Neural progenitor cell (in vitro differentiated cells): ENCODE measurements at places on chromosomes 6 and 20.

DNA sequence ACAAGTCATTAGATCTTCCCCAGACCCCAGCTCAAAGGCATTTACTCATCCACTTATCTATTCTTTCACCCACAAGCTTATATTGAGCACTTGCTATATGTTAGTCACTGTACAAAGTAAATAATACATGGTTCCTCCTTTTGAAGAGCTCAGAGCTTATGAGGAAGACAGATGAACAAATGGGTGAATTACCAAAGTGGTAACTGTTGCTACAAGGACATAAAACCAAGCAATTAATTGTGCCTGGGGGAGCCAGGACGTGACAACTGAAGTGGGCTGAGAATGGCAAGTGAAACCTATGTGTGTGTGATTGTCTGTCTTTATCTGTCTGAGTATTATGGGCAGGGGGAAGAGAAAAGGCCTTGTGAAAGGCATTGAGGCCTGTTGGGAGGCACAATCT lies 45.6 kb upstream of the AKIRIN2 start:
- DNase-seq, result no peak

DNA sequence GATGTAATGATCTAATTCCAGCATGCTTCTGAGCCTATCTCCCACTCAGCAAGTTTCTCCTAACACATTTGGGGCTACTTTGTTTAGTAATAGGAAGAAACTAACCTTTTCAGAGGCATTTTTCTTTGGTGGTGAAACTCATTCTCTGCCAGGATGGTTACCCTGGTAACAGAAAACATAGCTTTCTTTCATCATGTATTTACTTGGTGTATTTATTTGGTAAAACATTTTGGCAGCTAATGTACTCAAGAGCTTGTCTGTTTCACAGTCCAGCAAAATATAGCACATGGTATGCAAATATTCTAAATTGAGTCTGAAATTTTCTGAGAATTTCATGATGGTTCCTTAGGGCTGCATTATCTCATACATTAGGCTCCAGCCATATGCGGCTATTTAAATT lies 100.0 kb downstream of the SLC35B3 start:
- no peak for DNase-seq

DNA sequence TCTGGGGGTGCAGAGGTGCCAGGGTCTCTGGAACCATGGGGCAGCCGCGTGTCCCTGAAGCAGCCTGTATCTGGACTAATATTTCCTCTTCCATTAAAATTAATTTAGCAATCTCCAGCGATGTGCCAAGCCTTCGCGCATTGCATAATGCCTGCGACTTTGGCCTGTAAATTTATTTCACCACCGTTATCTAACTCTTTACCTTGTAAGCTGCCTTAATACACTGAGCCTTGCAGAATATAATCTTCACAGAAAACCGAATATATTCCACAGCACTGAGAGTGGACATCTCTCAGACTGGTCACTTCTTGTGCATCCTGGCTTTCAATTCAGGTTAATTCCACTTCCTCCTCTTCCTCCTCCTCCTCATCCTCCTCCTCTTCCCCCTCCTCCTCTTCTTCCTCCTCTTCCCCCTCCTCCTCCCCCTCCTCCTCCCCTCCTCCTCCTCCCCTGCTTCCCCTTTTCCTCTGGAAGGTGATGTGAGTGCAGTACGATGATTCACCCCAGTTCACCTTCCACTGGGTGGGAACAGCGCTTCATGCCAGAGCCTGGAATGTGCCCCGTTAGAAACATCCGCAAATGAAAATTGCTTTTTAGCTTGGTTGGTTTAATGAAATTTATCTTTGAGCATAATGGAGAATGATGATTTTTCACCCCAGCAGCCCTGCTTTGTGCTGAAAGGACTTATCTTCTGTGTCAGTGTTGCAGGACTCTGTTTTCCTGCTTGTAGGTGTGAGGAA lies 101.4 kb downstream of the CDH4 start:
- no peak for DNase-seq

DNA sequence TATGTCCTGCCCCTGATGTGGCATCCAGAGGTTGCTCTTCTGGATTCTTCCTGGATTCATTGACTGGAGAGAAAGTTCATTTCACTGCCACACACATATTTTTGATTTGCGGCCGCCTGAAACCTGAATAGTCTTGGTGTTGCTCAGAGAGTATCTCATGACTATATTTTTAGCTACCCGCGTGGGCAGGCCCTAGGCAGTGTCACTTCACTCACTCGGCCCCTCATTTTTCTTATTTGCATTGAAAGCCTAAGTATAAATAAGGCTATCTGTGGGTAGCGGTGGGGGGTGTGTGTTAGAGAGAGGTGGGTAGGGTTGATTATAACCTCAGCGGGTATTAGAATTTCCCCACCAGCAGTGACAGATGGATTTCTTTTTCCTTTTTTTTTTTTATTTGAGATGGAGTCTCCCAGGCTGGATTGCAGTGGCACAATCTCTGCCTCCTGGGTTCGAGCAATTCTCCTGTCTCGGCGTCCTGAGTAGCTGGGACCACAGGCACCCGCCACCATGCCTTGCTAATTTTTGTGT lies 113.5 kb downstream of the JARID2 start:
- DNase-seq, result no peak

GRCh38 chr6:31386977-31387376 lies 16.4 kb upstream of the MICA start:
- DNase-seq, result peak; percentile 44

DNA sequence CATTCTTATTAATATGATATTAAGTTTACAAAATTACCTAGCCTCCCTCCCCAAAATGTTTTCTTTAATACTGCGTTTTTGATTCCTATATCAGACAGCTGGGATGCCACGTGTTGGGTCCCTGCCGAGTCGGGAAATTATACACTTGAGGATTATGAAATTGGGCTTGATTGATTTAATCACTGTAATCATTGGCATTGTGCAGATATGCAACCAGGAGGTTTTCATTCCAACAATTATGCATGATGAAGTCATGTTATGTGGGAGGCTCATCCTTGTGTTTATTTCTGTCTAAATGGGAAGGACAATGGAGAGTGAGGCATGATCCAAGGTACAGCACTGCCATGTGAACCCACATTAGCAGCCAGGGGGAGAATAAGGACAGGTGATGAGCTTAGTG lies 30.6 kb upstream of the RIPOR2 start:
- DNase-seq, result no peak

GRCh38 chr6:56913285-56914074 lies 41.4 kb upstream of the BEND6 start:
- DNase-seq, result no peak

DNA sequence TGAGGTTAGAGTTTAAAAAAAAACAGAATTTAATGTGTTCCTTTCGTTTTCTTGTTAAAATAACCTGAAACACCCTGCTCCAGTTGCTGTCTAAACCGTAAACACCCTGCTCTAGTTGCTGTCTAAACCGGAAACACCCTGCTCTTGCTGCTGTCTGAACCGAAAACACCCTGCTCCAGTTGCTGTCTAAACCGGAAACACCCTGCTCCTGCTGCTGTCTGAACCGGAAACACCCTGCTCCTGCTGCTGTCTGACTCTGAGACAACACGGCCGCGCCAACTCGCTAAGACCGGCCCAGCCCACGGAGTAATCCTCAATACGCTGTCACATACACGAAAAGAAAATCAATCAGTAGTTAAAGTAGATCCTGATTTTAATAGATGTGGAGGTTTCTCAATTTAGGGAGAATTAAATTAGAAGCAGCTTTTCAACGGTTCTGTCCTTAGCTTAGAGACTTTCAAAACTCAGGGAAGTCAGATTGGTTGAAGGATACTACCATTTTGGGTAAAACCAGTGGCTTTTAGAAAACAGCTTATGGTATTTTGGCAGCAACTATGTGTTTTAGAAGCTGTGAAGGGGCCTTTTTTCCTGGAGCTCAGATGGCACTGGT lies 98.3 kb downstream of the RAMACL start:
- peak; percentile 19 for DNase-seq

DNA sequence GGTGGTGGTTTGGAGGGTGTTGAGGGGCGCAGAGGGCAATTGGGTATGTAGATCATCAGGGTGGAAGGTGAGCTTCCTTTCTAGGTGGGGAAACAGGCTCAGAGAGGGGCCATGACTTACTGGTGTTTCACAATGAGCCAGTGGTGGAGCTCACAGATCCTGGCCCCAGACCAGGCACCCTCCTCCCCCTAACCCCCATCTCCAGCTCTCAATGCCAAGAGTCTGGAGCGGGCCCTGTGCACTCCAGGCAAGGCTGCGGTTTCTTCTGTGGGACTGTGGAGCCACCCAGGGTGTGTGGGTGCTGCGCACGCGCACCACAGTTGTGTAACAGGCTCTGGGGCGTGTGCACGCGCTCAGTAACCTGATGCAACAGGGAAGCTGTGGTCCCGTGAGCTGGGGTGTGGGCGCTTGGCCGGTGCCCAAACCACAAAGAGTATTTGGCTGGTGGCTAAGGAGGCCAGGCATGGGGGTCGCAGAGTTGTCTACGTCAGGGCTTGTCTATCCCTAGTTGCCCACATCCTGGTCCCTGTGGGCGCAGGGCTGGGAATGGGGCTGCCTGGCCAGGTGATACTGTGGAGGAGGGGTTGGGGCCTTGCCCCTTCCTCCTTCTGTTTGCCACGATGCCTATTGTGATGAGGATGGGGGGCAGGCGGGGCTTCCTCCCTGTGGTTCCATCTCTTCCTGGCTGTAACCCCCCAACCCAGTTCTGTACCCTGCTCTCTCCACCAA lies 37.5 kb upstream of the MRPS18A start:
- DNase-seq, result no peak

GRCh38 chr20:208942-209566 lies 18.0 kb upstream of the DEFB129 start:
- peak; percentile 53 for DNase-seq
